Stimulated activated CD4-positive, alpha-beta T cell treated with anti-CD3 and anti-CD28 coated beads, Interleukin-4, amount 100 ng/mL, for 4 hours (primary cell): ENCODE measurements at places on chromosomes 7 and 10.
A peak's percentile ranks its signal among the peaks of the same experiment; 100 is the strongest.

DNA sequence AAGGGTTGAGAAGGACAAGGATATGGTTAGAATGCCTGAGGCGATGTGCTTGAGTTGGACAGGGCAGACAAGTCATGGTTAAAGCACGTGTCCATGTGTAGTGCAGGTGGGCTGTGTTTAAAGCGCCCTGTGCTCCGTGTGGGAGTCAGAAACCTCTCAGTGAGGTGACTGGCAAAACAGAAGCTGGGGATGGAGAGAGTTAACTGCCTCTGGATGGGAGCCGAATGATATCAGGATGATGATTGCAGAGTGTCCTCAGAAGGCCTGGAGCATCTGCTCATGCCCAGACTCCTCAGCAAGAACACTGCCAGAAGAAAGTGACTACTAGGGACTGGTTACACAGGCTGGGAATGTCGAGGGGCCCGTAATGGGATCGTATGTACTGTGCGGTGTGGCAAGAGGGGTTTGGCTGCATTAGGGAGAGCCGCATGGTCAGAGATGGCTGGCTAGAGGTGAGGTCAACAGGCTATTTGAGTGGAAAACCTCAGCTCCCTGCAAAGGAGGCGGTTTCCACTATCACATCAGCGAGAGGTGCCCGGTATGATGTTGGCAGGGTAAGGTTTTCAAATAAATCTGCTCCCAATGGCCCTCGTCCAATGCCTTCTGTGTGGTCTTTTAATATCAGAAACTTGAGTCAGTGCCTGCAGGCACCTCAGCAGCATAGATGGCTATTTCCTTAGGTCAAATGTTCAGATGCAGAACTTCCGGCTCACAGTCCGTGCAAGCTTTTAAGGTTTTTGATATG lies 26.1 kb upstream of the MRC1 start:
- no peak for DNase-seq

DNA sequence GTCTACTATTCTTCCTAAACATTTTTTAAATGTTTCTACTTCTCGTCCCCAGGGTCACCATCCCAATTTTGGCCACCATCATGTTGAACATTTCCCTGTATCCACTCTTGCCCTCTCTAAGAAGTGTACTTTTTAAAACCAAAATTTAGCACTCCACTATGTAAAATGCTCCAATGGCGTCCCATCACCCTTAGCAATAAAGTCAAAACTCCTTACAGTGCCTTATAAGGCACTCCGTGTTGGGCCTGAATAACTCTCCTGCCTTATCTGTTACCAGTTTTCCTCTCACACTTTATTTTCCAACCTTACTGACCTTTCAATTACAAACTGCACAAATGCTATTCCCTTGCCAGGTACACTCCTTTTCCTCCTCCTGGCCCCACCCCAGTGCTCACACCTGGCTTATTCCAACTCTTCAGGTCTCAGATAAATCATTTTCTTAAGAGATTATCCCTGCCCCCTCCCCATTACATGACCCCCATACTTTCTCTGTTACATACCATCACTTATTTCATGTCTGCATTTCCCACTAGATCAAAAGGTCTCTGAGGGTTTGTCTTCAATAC lies 1.3 kb downstream of the TMEM168 start:
- DNase-seq = no peak

- DNase-seq = no peak
Measured at GRCh38 chr7:123665157-123665556, 9.5 kb downstream of the LMOD2 start.

- DNase-seq = no peak
Measured at GRCh38 chr7:159118197-159118595, 26.5 kb downstream of the VIPR2 start.

GRCh38 chr7:28361551-28361950 lies 50.8 kb upstream of the CREB5 start:
- DNase-seq = no peak

- DNase-seq = no peak
Measured at GRCh38 chr7:5423306-5423975, at the start of gene TNRC18. Gene TNRC18 (minus strand): TSS chr7:5423834. CDS start chr7:5421246, 2,588 bp downstream.

- DNase-seq = peak; percentile 66
Measured at GRCh38 chr10:61903221-61903927, 1.9 kb downstream of the ARID5B start.

- no peak for DNase-seq
Measured at GRCh38 chr10:29387269-29387668, 98.4 kb downstream of the LYZL1 start.

- no peak for DNase-seq
Measured at GRCh38 chr7:21300692-21301091, 127.2 kb upstream of the SP4 start.

GRCh38 chr10:16765509-16766375 lies 51.5 kb downstream of the RSU1 start:
- no peak for DNase-seq

GRCh38 chr10:129280155-129280502 lies 186.9 kb upstream of the MGMT start:
- no peak for DNase-seq

DNA sequence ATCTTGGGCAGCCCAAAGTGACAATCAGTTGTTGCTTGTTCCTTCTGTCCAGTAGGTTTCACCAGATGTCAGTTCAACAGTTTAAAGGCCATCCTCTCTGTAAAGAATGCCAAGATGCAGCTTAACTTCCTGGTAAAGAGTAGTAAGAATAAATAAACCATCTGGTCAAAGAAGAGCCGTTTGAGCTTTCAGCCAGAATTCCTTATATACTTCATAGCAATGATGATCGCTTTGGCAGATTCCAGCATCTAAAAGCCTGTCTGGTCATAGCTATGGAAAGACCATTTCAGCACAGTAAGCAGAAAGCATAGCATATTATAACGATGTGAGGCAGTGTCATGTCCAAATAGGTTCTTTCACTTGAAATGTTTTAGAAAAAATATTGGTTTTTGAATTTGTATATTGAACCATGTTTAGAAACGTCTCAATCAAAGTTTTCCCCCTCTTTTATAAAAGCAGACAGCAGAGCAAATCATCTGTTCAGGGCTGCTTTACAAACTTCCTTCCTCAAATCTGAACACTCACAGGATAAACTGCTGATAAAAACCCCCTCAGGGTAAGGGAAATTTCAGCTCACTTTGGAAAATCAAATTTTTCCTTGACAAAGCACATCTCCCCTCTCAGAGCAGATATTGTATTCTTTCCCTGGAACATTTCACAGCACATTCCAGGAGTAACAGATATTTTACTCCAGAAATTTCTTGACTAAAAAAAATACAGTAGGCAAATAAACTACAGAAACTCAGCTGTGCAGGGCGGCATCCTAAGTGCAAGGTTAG lies 184.1 kb downstream of the NOC3L start:
- DNase-seq = no peak

DNA sequence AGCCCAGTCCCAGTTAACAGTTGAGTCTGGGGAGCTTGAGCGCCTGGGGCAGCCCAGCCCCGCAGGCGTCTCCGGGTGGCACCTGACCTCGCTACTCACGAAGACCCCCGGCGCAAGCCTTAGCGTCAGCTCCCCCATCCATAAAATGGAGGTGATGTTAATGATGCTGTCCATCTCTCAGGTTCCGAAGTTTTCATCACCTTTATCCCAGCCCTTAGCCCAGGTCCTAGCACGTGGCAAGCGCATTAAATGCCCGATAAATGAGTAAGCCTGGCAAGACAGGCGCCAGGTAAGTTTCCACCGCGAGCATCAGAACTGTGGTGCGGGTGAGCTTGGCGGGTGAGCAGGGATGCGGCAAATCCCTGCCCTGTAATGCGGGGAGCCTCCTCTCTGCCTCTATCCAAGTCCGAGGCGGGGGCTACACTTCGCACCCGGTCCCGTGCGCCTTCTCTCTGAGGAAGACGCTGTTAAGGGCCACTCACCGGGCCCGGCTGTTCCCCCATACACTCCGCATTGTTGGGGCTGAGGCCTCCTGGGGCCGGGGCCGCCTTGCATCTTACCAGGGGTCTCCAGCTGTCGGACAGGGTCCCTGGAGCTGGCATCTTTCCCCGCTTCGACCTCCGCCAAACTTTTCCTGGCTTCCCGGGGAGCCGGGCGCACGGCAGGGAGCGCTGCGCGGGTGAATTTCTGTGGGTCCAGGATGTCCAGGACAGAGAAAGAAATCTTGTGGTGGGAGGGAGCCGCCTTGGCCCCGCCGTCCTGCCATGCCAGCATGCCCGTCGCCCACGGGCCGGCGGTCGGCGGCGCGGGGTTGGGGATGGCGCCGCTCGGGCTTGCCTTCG lies 444 bp downstream of the NKX1-2 start:
- no peak for DNase-seq

DNA sequence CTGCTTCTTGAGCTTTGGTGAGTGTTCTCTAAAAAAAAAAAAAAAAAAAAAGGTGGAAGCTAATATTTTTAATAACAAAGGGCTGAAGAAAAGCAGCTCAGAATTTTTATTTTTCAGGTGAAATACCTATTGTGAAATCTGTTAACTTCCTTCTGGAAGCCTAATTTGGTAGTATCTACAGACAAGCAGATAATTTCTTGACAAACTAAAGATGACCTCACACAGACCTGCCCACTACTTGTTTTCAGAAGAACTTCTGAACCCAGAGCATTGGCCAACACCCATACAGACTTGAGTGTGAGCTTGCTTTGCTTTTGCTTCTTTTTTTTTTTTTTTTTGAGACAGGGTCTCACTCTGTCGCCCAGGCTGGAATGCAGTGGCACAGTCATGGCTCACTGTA lies 31.2 kb downstream of the LRRC4 start:
- DNase-seq = no peak

GRCh38 chr10:85657476-85658113 lies 709.0 kb downstream of the GRID1 start:
- no peak for DNase-seq

DNA sequence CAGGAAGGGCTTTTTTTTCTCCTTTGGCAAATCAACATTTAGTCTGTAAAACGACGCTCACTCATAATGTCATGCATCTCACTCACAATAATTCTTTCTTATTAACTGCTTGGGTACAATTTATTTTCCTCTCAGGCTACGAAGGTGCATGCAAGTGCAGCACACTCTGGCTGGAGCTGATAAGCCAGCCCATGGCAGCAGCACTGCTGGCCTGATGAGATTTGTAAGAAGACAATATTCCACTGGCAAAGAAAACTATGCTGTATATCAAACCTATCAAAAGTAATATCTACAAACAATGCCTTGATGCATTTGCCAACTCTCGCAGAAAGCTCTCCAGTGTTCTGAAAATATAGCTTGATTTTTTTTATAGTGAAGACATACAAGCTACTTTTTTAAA lies 170.0 kb upstream of the PHF14 start:
- no peak for DNase-seq

DNA sequence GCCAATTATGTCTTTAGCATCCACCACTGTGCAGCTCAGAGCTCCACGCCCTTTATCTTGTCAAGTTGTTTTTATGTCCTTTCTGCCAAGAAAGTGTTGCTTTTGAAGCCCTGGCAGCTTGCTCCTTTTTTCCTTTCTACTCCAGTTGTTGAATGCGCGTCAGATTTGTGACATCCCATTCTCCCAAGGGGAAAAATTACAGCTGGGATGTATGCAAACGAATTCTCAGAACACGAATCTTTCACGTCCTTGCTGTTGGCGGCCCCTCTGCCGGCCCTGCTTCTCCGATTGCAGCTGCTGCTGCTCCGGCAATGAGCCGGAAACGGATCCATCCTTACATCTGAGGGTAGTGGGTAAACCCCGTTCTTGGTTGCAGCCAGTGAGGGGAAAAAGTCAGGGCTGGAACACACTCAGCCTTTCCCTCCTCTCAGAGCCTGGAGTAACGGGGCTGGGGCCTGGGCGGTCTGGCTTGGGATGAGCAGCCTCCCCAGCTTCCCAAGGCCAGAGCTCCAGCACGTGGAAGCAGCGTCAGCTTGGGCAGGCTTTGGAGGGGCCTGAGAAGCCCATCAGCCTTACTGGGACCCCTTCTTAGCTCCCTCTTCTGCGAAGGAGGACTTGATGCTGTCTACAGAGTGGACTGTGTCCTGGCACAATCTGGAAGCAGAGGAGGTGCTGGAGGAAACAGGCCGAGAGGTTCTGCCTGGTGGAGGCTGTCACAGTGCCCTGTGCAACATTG lies 79.0 kb upstream of the CHST15 start:
- DNase-seq = no peak

- no peak for DNase-seq
Measured at GRCh38 chr10:122287570-122287969, 16.5 kb downstream of the BTBD16 start.

GRCh38 chr10:89351412-89351779 lies 23.6 kb downstream of the IFIT3 start:
- no peak for DNase-seq

- DNase-seq = no peak
Measured at GRCh38 chr10:91514787-91515186, 104.6 kb downstream of the HECTD2 start.

- DNase-seq = no peak
Measured at GRCh38 chr10:82742898-82743297, 867.9 kb downstream of the NRG3 start.

DNA sequence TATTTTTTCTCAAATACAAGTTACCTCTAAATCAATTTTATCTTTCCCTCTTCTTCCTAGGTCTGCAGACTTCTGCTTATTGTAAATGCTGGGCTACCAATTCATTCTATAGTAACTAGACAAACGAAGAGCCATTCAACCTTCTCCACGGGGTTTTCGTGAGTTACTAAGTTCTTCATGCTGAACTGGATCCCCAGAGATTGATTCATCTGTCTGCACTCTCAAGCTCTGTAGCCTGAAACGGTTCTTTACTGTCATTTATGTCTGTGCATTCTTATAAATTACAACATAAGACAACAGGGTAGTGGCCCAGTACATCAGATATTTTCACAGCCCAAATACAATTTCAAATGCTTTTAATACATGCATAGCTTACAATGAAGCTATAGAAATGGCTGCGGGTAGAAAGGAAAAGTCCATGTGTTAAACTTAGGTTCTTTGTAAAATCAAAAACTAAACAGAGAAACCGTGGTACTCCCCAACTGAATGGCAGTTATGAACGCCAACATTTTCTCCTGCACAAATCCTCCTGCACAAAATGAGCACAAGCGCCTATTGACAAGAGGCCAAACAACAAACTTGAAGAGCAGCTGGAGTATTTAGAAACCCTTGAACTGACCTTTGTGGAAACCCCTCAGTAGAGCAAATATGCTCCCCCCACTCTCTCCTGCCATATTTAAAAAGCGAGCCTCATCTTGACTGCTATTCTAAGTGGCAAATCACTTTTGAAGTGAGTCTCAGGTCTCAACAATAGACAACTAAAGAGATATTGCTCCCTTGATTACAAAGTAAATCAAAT lies 20.7 kb downstream of the LAMB1 start:
- no peak for DNase-seq

- peak; percentile 43 for DNase-seq
Measured at GRCh38 chr10:69087590-69088470, at the start of gene SRGN. Gene SRGN (plus strand): TSS chr10:69088103. CDS start chr10:69088158, 55 bp downstream.

DNA sequence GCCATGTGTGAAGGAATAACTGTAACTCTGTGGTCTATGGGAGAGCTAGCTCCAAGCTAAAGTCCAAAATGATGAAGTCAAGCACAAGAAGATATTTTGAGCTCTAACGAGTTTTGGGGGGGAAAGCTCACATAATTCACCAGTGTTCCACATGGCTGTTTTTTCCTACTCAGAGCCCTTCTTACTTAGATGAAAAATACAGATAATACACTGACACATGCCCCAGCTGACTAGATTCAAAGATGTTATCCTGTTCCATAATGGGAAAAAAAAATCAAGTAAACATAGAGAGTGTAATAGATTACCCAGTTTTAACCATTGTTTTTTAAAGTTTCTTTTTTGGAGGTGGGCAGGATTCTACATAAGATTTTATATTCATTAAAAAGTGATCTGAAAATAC lies 86.6 kb downstream of the PRLHR start:
- DNase-seq = no peak
